NCI-H1417 treated with DMSO at 0.1 percent for 48 hours (cell line): ENCODE measurements at places on chromosomes 11 and 22.

- no peak for DNase-seq
Measured at GRCh38 chr11:128058580-128059208, 528.7 kb downstream of the ETS1 start.

GRCh38 chr11:124961972-124962609 lies 8.1 kb downstream of the CCDC15 start:
- peak; percentile 27 for DNase-seq

- no peak for DNase-seq
Measured at GRCh38 chr11:88521399-88521798, 183.9 kb upstream of the CTSC start.

DNA sequence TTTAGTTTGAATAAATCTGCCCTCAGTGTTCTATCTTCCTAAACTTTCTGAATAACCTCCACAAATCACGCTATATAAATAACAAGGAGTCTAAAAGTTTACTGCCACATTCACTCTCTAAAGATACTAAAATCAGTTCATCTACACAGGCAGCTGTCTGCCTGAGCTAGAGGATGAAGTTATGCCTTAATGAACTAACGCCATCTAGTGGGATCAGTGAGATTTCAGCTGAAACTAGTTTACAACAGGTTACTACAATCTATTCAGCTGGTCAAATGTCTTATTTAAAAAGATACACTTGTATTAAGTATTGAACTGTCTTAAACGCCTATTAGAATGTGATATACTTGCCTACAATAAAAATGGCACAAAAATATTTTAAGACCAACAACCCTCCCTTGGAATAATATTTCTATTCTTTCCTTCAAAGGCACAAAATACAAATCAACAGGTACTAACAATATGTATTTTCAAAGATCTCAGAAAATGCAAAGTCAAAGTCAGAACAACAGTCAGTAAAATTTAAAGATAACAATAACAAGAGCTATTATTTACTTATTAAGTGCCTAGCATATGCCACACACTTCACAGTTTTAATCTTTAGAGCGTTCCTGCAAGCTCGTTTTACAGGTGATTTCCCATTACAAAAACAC lies 84.1 kb downstream of the LARGE2 start:
- peak; percentile 39 for DNase-seq

DNA sequence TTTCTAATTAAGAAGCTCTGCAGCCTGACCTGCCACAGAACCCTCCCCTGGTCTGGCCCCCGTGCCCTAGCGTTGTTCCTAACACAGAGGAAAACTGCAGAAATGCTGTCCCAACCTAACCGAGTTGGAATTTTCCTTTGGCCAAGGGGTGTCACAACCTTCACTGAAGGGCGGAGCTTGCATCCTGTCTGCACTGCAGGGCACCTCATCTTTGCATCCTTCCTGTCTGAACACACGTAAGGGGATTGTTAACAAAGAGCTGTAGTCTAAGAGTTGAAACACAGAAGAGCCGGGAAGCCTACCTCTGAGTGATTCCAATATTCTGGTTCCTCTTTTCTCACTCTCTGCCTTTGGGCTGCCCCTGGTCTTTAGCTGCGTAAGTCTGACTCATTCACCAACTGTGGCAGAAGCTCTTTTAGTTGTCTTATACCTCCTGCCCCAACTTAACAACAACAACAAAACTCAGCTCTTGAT lies 1.6 kb downstream of the DIXDC1 start:
- DNase-seq = no peak

- no peak for DNase-seq
Measured at GRCh38 chr11:104873252-104873651, 25.0 kb downstream of the CASP12 start.

GRCh38 chr22:47713941-47714340 lies 951.5 kb downstream of the TBC1D22A start:
- no peak for DNase-seq

GRCh38 chr22:31625661-31626426 lies 36.2 kb downstream of the PISD start:
- DNase-seq = no peak

DNA sequence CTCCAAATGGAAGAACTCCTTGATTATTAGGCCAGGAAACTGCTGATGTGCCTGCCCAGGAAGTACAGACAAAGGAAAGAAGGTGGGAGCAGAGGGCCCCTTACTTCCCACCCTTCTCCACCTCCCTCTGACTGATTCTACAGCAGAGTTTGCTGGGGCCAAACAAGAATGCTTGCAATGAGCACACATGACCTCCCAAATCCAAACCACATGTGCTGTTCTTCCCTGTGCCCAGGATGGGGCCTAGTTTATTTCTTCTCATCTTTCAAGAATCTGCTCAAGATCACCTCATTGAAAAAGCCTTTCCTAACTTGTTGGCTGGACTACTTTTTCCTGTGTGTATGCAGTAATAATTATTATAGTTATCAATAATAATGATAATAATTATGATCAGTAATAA lies 286.1 kb downstream of the RAB38 start:
- DNase-seq = no peak

GRCh38 chr11:2138431-2139122 lies 612 bp downstream of the IGF2 start:
- DNase-seq = peak; percentile 38

- DNase-seq = no peak
Measured at GRCh38 chr11:36455658-36456111, 54.4 kb downstream of the TRAF6 start.

DNA sequence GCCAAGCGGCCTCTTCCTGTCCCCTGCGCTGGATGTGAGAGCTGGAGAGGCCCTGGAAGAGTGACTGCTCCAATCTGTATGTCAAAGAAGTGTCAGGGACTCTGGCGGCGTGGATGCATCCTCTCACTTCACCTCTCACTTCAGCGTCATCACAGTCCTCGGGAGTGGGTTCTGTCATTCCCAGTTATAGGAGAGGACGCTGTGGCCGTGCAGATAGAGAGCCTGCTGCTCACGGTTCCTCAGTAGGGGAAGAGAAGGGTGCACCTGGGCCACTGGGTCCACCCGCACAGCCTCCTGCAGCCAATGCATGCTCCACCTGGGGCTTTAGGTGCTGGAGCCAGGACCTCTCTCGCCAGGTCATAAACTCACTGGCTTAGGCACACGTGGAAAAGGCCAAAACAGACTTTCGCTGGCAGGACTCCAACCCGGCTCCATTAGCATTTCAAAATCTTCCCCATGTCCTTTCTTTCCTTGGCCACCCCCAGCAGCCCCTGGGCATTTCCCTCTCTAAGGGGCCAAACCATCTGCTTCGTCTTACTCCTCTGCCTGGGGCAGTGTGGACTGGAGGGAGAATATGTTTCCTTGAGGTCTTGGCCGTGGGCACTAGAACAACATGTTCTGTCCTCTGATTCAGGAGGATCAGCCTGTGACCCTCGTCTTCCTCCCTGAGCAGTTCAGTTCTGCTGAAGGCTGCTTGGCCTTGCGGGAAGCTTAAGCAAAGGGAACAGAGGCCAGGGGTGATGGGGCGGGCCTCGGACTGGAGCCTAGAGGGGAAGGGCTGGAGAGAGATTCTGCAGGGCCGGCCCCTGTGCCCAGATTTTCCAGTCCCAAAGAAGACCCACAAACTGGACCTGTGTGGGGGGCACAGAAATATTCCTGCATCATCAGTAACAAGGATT lies 57.8 kb downstream of the ST14 start:
- no peak for DNase-seq

GRCh38 chr22:28141614-28142013 lies 222.6 kb upstream of the PITPNB start:
- no peak for DNase-seq

GRCh38 chr11:11230087-11230486 lies 123.0 kb downstream of the CSNK2A3 start:
- no peak for DNase-seq

GRCh38 chr11:59997800-59998199 lies 19.2 kb upstream of the OOSP4B start:
- no peak for DNase-seq

DNA sequence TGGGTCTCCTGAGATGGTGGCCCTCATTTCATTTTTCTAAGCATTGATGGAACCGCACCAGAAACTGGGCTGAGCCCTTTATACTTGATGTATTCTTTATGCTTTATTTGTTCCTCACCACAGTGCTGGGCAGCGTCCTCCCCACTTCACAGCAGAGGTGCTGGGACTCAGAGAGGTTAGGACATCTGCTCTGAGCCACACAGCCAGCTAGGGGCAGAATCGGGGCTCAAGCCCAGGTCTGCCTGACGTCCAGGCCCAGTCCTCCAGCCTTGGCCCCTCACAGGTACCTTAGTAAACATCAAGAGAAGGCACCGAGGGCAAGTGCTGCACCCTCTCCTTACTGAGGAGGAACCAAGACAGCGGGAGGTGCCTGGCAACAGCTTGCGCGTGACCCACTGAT lies 20.2 kb upstream of the SHISAL1 start:
- DNase-seq = no peak

GRCh38 chr11:127789927-127790326 lies 789.4 kb upstream of the KIRREL3 start:
- DNase-seq = no peak

GRCh38 chr11:123351375-123351774 lies 78.7 kb upstream of the GRAMD1B start:
- no peak for DNase-seq

DNA sequence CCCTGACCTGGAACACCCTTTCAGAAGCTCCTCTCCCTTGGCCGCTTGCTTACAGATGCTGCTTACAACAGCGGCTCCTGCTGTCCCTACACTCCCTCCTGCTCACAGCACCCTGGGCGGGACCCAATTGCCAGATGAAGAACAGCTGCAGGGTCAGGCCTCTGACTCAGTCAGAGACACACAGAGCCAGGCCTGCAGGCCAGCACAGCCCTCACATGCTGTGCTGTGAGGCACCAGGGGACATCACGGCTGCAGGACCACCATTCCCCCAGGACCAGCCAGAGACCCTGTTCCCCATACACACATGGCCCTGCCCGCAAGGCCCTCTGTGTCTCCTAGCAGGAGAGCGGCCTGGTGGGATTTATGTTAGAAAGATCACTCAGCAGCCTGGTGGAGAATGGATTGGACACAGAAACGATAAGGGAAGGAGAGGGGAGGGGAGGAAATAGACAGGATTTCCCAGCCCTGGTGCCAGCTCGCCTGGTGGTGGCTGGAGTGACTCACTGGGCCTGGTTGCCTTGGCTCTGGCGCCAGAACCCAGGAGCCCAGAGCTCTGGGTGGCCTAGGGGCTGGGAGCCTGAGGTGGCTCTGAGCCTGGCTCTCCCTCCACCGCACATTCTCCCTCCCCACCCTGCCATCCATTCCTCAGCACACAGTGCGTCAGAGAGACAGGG lies 6.7 kb downstream of the CAPN5 start:
- DNase-seq = no peak

GRCh38 chr22:44260216-44261035 lies 52.3 kb downstream of the SHISAL1 start:
- DNase-seq = no peak

- no peak for DNase-seq
Measured at GRCh38 chr11:102457056-102457677, 4.6 kb upstream of the TMEM123 start.

DNA sequence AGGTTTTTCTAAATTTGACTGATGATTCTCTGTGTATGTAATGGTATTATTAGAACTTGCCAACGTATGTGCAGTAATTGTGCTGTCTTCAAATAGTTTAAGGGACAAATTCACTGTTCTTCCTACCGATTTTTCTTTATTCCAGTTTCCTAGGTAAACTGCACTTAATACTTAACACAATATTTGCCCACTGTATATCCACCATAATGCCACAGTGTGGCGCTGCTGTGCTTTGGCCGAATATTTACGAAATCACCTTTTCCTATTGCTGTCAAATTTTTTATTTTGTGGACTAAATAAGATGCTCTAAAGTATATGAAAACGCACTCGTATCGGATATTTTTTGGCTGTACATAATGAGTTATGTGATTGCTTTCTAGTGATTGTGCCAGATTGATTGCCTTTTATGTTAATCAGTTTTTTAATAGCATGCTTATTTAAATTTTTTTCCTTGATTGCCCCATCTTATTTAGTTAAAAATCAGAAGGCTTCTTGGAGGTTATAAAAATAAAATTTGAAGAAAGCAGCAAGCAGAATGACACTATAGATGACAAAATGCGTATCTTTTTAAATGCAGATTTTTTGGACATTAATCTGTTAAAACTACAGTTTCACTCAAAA lies 10.5 kb downstream of the AASDHPPT start:
- no peak for DNase-seq

DNA sequence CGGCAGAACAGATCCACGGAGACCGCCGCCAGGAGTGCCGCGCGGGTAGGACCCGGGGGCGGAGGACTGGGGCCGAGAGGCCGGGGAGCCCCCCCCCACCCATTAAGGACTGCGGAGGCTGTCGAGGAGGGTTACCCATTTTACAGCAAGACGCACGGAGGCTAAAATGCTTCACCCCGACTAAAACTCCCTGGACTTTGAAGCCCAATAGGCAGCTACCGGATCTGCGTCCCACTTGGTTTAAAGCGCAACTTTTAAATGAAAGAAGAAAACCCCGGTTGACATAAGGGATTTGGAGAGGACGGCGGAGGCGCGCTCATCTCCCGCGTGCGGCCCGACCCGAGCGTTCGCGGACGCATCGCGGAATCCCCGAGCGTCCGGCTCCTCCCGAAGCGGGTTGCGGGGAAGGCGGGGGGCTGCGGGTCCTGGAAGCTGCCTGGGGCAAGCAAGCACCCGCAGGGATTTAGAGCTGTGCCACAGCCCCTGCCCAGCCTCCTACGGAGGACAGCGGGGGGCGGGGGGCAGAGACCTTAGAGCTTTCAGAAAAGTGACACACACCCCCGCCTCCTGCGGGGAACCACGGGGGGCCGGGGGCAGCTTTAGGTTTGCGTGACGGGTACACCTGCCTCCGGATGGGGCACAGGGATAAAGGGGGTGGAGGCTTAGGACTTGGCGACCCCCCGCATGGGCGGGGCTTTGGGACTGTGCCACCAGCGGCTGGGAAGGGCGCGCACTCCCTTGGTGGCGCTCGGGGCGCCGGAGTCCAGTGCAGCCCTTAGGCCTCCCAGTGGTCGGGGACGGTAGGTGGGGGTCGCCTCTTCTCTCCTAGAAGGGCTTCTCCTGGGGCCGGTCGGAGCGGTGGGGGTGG lies 760 bp upstream of the CELSR1 start:
- DNase-seq = no peak

DNA sequence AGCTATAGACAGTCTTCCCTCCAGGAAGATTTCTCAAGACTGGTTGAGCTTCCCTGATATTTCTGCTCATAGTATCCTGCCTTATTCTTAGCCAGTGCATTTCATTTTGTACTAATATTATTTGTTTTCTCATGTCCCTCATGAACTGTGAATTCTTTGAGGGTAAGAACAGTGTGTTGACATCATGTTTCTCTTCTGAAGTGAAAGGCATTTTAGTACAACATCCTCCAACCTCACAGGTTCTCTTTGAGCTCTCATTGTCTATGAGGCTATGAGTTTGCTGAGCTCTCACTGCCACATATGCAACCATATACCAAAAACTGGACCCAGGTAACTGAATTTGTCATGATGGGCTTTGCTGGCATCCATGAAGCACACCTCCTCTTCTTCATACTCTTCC lies at the start of gene OR6Q1:
TSS of gene OR6Q1 (plus strand) at position 301 of the 400 bp plus-strand sequence. CDS start at position 301, 0 bp downstream.
- DNase-seq = no peak
